ENCODE measurements at places on chromosomes 4 and X.

- peak; percentile 88 for DNase-seq
These were observed at the start of gene LCORL for GRCh38 chr4:18021720-18022571. Gene LCORL, minus strand, starts transcription at chr4:18021755. Its CDS starts 4 bp downstream, at chr4:18021751.

GRCh38 chr4:172648471-172648870 lies 520.1 kb upstream of the GALNT7 start:
- DNase-seq, result no peak

DNA sequence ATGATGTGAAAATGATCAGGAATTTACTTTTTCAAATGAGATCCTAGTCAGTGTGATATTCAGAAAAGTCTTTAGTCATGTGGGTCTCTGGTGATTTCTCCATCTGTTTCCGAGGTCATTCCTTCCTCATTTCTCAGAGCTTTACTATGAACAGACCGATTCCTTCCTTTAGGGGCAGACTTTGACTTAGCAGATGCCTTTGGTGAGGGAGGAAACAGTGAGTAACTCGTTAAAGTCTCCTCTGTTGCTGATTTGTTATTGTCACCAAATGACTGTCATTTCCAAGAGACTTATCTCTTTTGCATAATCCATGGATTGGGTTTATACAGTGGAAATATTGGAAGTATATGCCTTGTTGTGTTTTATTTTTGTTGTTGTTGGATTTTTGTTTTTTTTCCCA lies 76.2 kb upstream of the CD99 start:
- no peak for DNase-seq

DNA sequence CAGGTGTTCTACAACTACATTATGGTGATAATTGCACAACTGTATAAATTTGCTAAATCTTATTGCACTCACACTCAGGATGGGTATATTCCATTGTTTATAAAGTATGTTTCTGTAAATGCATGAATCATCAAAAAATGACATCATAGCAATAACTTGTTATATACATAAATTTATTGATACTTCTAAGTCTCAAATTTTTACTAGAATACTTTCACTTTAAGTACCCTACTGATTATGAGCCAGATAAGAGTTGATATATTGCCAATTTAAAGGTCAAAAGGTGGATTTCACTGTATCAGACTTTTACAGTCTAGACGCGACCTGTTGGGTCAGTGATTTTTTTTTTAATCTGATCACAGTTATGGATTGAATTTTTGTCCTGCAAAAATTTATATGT lies 37.4 kb upstream of the MTMR1 start:
- DNase-seq, result no peak

DNA sequence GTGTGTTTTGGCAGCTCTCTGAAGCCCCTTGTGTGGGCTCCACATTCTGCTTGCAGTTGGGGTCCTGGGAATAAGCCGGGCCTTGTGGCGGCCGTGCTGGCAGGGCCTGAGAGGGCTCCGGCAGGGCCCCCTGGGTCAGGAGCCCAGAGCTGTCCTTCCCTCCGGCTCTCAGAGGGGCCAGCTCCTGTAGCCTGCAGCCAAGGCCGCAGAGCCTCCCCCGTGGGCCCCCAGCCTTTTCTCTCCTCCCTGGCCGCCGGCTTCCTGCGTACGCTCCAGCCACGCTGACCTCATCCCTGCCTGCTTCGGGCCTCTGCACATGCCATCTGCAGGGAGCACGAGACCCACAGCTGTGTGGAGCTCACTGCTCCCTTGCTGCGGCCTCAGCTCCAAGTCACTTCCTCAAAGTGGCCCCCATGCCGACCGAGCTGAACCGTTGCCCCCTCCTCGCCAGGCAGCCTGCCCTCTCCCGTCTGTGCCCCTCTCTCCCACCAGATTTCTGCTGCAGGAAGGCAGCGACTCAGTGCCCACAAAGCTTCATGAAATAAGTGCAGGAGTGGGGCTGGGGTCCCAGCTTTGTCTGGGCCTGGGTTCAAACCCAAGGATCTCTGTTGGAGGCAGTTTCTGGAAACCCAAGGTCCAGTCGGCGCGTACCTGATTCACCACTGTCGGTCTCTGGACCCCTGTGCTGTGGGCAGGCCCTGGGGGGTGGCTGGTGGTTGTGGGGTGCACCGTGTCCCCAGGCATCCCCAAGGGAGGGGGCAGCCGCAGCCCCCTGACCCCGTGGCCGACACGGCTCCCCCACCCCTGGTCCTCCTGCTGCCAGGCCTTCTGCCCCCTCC lies 57.1 kb upstream of the NKX1-1 start:
- DNase-seq, result no peak

DNA sequence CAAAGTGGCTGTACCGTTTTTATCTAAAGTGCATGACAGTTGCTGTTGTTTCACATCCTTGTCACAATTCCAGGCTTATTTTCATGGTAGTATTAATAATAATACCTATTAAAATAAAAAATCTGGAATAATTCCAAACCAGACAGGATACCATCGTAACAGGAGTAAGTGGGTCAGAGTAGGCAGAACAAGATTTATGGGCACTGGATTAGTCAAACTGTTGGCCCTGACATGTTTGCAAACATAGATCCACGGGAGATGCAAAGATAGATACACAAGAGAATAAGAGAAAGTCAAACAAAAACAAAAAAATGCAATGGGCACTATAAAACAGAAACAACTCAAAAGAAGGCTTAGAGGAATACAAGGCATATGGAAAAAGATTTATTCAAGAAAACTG lies 449.5 kb upstream of the HS3ST1 start:
- no peak for DNase-seq

DNA sequence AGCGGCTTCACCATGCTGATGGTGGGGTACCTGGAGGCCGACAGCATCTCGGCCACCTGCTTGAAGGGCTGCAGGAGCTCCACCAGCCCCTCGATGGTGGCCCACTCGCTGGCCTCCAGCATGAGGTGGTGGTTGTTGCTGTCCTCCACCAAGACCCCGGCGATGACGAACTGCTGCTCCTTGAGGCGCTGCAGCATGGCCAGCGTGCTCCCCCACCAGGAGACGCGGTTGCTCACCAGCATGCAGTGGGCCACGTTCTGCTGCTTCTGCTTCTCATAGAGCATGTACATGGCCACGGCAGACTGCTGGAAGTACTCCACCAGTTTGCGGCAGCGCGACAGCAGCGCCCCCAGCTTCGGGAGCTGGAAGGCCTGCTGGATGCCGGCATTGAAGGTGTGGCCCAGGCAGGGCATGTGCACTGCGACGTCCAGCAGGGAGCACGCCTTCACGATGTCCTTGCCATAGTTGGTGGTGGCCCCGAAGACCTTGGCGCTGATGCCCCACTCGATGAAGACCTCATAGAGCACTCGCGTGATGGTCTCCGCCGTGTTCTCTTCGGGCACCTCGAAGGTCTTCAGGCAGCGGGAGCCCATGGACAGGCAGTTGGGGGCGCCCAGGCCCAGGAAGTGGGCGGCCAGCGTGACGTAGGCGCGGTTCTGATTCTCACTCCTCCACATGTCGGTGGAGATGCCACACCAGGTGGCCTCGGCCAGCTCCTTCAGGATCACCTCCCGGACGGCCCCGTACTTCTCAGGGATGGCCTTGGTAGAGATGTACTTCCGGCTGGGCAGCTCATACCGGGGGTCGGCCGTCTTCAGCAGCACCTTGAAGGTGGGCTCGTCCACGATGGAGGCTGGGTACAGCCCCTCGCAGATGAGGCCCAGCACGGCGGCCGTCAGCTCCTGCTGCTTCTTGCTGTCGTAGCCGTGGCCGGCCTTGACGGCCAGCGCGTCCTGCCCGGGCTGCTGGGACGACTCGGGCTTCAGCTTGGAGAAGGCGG lies 11.0 kb downstream of the DHRSX start:
- DNase-seq, result no peak

DNA sequence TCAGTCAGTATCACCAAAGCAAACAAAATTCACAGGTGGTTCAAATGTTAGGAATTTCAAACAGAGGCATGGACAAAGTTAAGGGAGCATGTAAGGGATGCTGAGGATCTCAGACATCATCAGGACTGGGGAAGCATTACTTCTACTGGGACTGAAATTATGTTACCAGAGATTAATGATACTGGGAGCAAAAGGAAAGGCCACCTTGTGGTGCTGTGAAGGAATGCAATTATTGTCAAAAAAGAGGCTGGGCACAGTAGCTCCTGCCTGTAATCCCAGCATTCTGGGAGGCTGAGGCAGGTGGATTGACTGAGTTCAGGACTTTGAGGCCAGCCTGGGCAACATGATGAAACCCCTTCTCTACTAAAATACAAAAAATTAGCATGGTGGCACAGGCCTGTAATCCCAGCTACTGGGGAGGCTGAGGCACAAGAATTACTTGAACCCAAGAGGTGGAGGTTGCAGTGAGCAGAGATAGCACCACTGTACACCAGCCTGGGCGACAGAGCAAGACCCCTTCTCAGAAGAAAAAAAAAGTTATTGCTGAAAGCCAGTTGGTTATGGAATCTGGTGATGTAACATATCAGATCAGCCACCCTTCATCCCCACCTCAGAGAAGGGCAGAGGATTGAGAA lies 954.3 kb downstream of the PCDH7 start:
- DNase-seq, result no peak

DNA sequence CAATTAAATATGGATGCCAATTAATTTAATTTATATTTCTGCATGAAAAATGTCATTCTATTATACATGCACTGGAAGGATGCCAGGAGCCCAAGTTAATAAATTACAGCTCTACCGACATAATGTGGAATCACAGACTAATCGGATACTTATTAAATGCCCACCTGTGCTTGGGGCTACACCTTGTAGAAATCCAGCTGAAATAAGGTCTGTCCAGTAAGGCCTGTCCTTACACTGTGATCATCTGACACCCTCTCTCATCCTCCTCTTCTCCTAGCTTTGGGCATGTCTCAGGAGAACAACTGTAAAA lies 6.0 kb upstream of the SHISA3 start:
- no peak for DNase-seq

GRCh38 chrX:123169247-123169901 lies 14.7 kb upstream of the GRIA3 start:
- no peak for DNase-seq

- no peak for DNase-seq
These were observed 815 bp downstream of the HCCS start for GRCh38 chrX:11111947-11112346.

GRCh38 chr4:36230534-36230933 lies 13.8 kb downstream of the ARAP2 start:
- no peak for DNase-seq

DNA sequence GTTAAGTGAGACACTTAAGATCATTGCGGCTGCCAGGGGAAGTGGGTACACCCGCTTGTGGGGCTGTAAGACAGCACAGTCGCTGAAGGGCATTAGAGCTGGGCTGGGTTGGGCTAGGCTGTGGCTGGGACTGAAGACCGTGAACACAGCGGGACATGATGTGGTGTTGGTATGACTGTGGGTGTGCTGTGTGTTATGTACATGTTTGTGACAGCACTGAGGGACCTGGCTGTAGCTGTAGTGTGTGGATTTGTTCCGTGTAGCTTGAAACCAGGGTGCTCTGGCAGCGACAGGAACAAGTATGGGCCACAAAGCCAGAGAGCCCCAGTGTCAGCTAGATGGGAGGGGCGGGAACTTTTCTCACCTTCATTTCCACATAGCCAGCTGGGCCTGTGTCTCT lies 82.1 kb downstream of the NHSL2 start:
- peak; percentile 12 for DNase-seq

DNA sequence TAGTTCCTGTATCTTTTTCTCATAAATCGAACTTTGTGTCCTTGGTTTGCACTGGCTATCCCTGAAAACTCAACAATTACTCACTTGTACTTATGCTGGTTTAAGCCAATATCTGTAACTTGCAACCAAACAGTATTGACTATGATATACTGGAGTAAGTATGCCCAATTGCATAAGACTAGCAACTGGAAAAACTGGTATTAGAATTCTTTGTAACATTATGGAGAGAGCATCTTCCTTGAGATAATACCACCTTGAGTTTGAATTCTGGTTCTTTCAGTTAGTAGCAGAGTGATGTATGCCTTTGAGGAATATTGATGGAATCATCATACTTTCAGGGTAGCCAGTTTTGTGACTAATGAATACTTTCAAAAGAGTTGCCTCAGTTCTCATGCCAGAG lies 28.1 kb downstream of the BMP3 start:
- no peak for DNase-seq

DNA sequence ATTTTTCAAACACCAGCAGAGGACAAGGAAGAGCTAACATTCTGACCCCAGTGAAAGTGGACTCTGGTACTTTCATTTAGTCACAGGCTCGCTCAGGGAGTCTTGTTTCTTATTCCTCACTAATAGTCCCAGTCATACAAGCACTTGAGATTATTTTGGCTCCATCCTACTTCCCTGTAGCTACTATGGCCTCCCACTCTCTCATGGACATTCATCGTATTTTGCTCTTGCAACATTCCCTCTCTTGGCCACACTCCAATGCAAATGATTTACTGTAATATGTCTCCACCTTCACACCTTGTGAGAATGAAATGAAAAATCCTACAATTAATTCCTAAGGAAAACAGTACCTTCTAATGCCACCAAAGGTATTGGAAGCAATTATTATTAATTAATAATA lies 21.3 kb downstream of the PLRG1 start:
- no peak for DNase-seq

- DNase-seq, result no peak
These were observed 1173.8 kb downstream of the NLGN4X start for GRCh38 chrX:5054852-5055251.

- DNase-seq, result no peak
These were observed 396.6 kb upstream of the RPS6KA3 start for GRCh38 chrX:20663336-20663735.

- DNase-seq, result no peak
These were observed 153.6 kb downstream of the MAGEB17 start for GRCh38 chrX:16320765-16321355.

DNA sequence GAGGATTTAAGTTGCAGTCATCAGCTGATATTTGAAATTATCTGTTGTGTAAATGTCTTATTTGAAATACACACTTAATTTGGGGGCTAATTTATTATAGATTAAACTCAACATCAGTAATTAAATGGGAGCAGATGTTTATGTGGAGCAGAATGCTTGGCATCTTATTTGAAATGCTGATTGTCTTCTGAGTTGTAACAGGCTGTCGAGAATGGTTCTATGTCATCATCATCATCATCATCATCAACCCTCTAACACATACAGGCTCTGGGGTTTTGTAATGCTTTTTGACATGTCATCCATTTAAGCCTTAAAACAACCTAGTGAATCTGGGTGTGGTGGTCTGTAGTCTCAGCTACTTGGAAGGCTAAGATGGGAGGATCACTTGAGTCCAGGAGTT lies 8.2 kb downstream of the MTMR1 start:
- DNase-seq, result no peak

GRCh38 chr4:67343199-67343598 lies 202.1 kb downstream of the CENPC start:
- DNase-seq, result no peak

DNA sequence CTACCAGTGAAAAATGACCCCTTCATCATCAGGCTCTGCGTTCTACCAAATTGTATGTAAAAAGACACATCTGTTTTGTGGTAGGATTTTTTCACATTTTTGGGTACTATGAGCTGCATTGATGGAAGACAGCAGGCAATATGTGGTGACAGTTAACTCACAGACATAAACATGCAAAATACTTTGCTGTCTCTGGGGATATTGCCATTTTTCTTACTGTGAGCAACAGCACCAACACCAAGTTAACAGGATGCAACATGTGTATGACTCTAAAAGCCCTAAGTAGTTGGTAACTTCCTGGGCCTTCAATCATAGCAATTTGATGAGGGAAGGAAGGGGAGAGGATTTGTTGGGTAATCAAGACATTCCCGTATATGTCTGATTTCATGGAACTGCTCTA lies 56.4 kb upstream of the DRP2 start:
- no peak for DNase-seq

Measured in stimulated activated naive CD4-positive, alpha-beta T cell treated with Interleukin-2 at 50 U/mL for 16 hours (primary cell).